ENCODE measurements at places on chromosomes 7 and 10.

DNA sequence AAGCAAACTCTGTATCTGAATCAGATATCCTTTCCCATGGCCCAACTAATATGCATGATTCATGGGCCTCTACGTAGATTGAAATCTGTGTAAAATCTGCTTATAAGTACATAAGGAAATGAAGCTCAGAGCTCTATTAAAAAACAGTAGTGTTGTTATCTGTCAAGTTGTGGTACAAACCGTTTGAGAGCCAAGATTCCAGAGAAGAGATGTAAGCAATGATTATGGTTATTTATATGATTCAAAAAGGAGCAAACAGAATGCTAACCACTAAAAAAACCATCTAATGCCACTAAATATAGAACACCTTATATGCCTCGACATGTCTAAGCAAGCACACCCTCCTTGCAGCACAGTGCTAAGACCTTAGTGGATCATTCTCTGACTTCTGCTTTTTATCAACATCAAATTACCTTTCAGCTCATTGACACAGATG is 26.6 kb downstream of the RPP38 start:
- no peak for DNase-seq

DNA sequence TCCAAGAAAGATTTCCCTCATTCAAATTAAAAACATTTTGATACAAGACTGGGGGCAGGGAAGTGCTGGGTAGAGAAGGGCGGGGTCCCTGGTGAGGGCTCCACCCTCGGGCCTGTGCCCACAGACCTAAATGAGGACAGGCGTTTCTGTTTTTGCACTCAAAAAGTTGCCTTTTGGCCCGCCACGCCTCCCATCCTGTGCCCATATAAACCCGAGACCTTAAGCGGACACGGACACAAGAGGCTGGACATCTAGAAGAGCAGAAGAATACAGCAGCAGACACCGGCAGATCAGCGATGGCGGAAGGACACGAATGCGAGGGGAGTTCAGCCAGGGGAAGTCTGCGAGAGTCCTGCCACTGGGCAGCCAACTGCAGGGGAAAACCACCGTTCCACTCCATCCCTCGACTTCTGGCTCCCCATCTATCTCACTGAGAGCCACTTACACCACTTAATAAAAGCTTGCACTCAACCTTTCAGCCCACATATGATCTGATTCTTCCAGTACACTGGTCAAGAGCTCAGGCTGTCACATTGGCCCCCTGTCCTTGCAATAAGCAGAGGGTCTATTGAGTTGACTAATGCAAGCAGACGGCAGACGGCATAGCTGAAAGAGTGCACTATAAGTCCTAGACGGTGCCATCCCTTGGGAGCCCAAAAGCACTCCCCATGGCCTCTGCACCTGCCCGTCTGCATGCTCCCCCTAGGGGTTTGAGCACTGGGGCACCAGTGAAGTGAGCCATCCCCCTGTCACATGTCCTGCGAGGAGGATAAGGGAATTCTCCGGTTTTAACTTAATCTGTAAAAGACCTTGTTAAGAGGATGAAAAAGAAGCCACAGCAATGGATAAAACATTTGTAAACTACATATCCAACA is 181.8 kb upstream of the PRSS1 start:
- no peak for DNase-seq

GRCh38 chr10:131070856-131071255 is 240.7 kb downstream of the TCERG1L start:
- no peak for DNase-seq

DNA sequence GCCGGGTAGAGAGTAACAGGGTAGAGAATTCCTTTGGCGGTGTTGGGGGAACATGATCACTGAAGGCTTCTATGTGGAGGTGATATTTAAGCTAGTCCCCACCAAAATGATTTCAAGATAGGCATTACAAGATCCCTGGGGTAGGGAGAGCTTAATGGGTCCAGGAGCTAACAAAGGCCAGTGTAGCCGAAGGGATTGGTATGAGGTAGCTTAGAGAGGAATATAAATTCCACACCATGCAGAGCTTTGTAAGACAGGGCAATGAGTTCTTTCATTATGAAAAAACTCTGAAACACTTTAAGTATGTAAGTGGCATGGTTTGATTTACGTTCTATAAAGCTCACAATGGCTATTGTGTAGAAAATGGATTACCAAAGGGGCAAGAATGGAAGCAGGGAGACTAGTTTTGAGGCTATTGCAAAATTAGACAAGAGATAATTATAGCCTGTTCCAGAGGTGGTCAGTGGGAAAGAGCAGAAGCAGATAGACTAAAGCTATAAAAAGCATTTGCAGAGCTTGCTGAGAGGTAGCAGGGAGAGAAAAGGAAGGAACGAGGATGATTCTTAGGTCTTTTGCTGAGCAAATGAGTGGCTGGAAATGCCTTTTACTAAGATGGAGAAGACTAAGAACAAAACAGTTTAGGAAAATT is 119.7 kb upstream of the SLC25A13 start:
- DNase-seq: no peak

GRCh38 chr7:156827587-156828203 is 65.3 kb downstream of the LMBR1 start:
- no peak for DNase-seq

DNA sequence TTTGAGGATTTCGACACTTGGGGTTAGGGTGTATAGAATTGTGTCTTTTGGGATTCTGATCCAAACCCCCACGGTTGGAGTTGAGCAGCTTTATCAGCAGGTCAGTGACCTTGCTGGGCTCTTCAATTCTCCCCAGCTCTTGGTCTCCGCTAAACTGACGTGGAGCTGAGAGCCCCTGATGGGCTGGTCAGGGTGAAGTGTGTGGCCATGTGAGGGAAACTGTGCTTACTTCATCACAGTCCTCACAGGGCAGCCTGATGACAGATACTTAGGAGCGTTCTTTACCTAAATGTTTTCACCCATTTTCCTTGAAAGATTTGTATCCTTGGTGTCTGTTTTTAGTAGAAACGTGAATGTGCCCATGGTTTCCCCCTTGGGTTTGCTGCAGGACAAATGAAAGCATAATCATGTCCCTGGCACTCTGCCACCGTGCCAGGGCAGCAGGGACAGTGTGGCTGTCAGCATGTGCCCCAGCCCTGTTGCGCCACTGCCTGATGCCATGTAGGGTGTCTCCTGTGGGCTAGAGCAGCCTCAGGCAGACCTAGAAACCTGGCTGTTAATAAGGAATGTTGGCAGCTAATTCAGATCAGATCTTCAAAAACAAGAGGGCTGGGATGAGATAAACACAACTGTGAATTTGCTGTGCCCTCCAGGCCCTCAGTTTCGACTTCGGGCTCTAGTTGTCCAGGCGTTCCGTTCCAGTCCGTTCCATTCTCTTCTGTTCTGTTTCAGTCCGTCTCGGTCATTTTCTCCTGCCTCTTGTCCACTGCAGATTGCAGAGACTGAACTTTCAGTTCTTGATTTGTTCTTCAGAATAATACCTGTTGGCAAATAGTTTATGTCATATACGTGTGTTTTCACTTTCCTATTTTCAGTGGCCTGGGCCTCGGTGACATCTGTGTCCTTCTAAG is 96.8 kb downstream of the TRRAP start:
- no peak for DNase-seq

DNA sequence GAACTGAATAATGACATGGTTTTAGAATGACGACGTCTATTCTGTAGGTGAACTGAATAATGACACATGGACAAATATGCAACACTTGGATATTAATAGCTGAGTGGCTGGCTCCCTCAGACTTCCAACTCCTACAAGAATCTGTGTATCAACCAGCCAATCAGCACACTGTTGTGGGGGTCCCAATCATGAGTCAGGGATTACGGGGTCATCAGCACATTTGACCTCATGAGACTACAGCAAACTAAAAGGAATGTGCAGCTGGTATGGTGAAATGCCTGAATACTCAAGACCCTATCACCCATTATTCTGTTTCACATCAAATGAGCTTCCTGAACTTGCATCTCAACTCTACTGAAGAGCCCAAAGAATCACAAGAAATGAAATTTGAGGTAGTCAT is 192.5 kb downstream of the ANK3 start:
- no peak for DNase-seq

GRCh38 chr7:129875745-129876411 is 76.9 kb downstream of the UBE2H start:
- DNase-seq: no peak

- DNase-seq: peak; percentile 25
Measured at GRCh38 chr7:33191340-33191739, 62.0 kb downstream of the BBS9 start.

GRCh38 chr7:101164071-101164840 is 1.1 kb downstream of the VGF start:
- DNase-seq: peak; percentile 53

DNA sequence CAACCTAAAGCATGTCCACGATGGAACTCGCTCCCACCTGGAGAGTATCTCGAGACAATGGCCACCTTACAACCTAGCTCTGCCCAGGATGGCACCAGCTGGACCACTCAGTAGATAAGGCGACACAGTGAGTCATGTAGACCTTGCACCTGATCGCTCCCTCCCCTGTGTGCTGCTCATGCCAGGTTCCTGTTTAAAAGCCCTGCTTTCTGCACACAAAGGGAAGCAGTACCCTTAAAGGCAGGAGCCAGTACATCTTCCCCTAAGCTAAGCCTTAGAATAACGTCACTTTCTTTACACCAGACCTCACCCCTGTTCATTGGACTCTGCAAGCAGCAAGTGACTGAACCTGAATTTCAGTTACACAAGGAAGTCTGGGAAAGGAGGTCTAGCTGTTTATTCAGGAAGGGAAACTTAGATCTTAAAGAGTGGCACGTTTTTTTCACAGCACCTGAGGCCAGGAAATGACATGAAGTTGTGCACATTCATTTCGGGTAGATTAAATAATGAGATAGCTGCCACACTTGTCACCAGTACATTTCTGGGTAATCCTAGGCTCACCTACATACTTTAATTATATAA is 117.9 kb downstream of the MTPAP start:
- no peak for DNase-seq

GRCh38 chr10:14060320-14061070 is 270.2 kb downstream of the FRMD4A start:
- no peak for DNase-seq

- DNase-seq: no peak
Measured at GRCh38 chr7:128919241-128919640, 8.7 kb upstream of the KCP start.

DNA sequence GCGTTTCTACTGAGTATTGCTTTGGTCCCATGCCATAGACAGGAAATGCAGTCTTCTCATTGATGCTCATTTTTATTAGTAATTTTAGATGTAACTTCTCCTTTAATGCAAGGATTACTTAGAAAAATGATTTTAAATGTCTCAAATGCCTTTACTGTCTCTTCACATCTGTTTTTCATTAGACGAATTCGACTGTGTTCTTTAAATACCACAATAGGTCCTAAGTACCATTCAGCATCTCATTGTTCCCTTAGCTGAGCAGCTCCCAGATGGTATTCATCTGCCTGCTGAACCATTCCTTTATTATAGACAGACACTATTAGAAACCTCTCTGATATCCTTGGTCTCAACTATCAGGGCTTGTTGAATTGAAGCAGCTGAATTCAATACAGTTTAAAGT is 113.6 kb downstream of the LSMEM1 start:
- DNase-seq: no peak

DNA sequence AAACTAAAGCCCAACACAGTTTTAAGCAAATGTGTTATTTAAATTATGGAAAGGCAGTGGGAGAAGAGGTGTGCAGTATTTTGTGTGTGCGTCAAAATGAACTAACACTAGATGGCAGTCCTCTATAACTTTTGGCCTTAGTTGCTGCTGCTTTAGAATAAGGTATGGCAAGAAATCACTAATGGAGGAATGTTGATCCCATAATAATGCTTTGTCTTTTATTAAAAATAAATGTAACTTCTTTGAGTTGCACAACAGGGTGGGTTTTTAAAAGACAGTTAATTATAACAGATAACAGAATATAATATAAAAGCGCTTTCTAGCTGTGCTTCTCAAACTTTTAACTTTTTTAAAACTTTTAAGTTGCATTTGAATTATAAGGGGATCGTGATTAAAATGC is 56.4 kb downstream of the BBS9 start:
- peak; percentile 60 for DNase-seq

- DNase-seq: no peak
Measured at GRCh38 chr10:32041290-32042028, 14.8 kb downstream of the KIF5B start.

- DNase-seq: no peak
Measured at GRCh38 chr10:35421553-35422178, 85.4 kb downstream of the CCNY start.

DNA sequence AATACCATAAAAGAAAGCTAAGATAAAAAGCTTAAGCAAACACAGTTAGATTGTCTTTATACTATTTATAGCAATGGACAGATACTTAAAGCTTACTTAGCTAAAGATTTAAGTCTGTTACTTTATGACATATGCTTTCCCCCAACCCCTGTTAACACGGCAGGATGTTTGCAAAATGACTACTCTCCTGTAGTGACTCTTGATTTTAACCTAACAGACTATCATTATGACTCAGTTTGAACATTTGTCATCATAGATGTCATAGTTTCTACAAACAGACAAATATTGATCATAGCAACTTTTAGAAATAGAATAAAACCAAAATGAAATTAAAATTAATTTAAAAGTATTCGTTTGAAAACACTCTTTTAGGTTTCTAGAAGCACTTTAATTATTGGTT is 7.8 kb upstream of the COMMD3 start:
- no peak for DNase-seq

GRCh38 chr7:124086843-124087242 is 54.0 kb upstream of the TMEM229A start:
- no peak for DNase-seq

DNA sequence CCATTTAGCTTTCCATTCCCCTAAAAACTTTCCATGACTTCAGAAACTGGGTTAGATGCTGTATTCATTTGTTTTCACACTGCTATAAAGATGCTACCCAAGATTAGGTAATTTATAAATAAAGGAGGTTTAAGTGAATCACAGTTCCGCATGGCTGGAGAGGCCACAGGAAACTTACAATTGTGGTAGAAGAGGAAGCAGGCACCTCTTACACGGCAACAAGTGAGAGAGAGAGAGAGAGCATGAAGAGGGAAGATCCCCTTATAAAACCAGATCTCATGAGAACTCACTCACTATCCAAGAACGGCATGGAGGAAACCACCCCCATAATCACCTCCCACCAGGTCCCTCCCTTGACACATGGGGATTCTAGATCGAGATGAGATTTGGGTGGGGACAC is 336.8 kb downstream of the TFEC start:
- DNase-seq: no peak

DNA sequence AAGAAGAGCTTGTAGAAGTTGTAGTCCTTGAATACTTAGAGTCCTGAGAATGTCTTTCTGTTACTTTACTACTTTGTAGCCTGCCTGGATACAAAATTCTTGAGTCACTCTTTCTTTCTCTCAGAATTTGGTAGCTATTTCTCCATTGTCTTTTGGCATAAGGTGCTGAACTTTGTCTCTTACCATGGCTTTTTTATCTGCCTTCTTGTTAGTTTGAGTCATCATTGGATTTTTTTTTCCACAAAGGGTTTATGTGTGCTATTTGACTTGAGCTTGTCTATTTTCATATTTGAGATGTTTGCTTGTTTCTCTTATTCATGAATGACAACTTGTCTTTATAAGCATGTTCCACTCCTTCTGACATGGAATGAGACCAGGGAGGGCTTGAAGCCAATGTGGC is 74.5 kb upstream of the EXOC6 start:
- no peak for DNase-seq
